ENCODE measurements at places on chromosomes 1 and 21. TPM values are rescaled to one million over a fixed set of nuclear protein-coding genes. Genes with fewer than 3 reads are reported as not detected.

DNA sequence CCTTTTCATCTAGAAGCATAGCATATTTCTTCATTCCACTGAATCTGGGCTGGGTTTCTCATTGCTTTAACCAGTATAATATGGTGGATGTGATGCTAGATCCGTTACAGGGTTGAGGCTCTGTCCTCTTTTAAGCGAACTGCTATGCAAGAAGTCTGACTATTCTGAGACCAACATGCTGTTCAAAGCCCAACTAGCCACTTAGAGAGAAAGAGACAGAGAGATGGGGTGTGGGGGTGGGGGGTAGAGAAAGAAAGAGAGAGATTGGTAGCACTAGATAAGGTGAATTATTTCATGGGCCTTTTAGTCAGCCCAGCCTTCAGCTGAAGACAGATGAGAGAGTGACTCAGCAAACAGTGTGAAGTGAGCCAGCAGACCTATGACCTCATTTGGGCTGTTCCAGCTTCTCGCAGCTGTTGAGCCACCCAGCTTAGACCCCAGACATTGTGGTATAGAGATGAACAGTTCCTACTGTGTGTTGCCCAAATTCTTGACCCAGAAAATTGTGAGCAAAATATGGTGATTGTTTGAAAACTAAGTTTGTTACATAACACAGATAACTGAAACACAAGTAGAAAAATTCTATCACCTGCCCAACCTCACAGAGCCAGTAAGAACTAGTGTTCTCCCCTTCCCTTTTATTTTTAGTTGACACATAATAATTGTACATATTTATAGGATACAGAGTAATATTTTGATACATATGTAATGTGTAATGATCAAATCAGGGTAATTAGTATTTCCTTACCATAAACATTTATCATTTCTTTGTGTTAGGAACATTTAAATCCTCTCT, 40.7 kb upstream of the PRKACB start:
- DNase-seq, result peak; percentile 10

DNA sequence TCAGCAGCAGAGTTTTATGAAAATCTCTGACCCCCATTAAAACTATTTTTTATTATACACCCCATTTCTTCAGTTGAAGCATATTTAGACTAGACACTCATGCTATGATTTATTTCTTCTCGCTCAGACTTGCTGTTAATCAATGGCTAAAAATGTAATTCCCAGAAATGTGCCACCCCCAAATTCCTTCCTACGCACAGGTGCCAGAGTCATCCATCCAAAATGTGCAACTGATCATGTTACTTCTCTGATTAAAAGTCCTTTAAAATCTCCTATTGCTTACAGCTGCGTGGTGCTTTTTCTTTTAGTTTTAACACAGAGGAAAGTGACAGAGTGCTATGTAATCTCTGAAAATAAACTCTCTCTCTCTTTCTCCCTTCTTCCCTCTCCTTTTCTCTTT, 954.4 kb downstream of the NCAM2 start:
- no peak for DNase-seq

DNA sequence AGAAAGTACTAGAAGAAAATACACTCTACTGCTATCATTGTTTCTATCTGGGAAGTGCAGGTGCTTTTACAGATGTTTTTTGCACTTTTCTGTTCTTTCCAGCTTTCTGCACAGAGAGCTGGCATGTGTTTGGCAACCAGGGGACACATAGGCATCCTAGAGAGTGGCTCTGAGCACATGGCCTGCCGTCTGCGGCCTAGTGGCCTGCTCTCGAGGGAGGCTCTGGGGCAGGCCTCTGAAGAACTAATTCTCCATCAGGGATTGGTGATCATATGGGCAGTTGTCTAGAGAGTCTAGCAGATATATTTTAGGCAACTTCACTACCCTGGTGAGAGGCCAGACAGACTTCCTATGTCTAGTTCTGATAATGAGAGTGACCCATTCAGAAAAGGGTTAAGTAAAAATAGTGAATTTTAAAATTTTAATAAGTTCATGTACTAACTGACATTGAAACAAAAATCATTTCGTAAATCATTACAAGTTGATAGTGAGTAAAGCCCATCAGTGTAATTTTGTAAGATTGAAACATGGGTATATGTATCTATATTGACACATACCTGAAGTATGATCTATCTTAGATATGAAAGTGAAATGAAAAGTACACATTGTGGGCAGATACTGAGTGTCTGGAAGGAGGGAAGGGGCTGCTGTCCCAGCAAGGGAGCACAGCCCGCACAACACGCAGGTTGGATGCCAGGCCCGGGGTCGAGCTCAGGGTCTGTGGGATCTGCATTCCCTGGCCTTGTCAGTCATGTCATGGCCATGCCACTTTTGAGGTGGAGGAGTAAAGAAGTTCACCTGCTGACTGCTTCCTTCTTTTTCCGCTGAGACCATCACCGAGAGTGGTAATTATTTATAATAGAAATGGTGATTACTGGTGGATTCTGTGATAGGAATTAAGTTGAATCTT, 79.8 kb downstream of the PCBP3 start:
- DNase-seq, result no peak

DNA sequence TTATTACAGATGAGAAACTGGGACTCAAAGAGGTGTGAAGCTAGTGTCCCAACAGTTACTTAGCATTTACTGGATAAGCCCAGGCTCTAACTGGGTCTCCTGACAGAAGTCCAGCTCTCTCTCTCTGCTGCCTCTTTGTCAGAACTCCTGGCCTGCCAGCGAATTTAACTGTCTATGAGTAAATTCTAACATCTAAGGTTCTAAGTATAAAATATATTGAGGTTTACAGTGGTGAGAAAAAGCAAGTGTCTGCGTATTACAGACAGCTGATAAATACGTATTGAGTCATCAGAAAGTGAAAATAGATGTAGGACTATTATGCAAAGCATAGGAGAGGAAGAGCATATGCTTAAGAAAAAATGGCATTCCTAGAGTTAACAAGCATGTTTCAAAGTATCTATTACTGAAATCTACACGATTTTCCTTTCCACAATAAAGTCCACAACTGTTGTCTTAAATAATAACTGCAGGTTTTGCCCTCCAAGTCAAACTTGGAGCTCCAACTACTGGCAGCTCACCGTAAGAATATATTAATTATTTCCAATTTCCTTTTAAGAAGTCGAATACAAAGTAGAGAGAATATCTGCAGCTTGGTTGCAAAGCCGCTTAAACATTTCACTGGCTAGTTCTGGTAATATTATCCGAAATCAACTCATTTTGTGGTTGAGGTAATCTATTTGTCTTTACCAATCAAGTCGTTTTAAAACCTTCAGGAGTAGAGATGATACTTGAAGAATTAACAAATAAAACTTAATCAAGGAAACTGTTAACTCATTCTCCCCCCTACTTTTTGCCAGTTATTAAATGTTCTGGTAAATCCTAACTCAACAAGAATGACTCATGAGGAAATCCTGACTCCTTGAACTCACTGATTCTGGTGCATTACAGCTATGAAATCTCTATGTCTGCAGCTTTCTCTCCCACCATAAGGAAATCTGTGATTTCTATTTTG, 1.4 kb upstream of the RGS2 start:
- peak; percentile 57 for DNase-seq

- no peak for DNase-seq
Measured at GRCh38 chr1:116313776-116314175, 59.3 kb upstream of the ATP1A1 start.

DNA sequence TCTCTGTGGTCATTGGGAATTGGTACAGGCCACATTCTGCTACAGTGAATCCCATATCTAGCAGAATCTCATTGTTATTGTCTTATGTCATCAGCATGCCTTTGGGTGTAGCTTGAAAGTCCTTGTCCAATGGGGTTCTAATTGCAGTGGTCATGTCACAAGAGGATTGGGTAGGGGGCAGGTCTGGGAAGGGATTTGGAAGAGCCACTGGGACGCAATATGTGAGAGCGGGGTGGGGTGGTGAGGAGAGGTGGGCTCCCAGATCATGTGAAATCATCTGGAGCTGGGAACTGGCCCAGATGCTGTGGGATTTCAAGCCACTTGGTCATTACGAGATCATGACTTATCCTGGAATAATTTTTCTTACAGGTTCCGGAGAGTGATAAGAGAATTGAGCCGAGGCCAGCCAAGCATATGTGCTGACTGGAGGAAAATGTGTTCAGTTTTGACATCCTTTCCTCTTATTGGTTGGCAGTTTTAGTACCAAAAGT, 16.3 kb downstream of the CNIH3 start:
- no peak for DNase-seq

- no peak for DNase-seq
Measured at GRCh38 chr1:178039891-178040290, 54.0 kb upstream of the RASAL2 start.

DNA sequence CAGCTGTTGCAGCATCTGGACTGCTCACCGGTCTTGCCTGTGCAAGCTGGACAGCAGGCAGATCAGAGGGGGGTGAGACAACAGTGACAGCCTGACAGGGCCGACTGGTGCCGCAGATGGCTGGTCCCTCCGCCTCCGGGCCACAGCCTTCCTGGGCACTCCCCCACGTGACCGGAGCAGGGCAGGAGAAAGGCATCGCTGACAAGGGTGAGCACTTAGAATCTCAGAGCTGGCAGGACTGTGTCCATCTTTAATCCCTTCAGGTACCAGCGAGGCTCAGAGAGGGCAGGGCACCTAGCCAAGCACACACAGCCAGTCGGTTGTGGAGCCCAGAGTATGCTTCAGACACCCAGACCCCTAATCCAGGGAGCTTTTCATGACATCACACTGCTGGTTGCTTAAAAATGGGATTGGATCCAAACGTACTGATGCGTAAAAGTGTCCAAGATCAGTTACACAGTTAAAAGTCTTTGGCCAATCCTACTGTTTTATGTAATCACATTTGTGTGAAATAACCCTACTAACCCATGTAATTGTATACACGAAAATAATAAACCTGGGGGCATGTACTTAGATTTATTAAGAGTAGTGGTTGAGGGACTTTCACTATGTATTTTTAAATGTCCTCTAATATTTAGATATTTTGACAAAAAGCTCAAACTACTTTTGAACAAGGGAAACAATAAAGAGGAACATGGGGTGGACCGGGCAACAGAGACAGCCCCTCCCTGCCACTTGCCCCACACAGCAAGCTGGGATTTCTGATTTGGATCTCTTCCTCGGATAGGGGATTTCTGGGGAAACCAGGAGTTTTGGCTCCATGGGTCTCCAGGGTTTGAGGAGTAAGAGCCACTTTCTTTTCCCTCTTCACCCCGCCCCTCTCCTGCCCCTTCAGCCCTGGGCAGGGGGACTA, 758 bp upstream of the CNTN2 start:
- DNase-seq, result no peak

DNA sequence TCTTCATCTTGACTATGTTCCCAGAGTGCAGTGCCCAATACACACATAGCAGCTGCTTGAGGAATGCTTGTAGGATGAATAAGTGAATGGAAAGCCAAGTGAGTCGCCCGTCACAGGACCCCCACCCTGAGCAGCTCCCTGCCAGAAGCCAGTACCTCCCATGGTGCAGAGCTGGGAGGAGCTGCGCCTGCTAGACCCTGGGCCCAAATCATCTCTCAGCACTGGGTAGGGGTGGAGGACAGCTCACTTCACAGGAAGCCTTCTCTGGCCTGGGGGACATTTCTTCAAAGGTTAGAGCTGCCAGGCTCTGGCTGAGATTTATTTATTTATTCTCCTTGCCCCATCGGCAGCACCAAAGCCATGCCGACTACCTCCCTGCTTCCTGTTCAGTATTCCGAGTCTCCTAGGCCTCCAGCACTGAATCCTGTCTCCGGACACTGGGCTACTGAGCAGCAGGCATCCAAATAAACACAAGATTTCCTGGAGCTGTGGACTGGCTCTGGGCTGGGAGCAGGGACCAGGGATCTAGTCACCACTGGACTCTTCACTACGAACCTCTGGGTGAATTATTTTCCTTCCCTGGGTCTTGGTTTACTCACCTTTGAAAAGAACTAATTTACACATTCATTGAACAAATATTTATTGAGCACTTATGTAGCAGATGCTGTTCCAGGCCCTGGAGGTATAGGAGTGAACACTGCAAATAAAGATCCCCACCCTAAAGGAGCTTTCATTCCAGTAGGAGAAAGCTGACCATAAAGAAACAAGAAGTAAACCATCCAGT, 187.7 kb downstream of the TRABD2B start:
- DNase-seq, result no peak

DNA sequence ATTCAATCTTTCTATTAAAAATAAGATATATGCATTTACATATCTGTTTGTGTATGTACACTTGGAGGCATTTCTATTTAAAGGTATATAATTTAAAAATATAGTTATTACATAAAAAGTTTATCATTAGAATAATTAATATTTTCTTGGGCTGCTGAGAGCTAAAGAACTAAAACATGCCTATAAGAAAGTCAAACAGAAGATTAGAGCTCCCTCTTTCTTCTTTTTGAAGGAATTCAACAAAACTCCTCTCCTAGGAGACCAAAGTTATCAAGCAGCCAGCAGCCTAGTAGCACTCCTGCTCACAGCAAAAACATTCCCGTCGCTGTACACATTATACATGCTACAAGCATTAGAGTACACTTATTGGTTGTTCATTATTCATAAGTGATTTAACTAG, 216.4 kb downstream of the VAV3 start:
- DNase-seq, result peak; percentile 2

GRCh38 chr21:44458971-44459711, 3.8 kb downstream of the LRRC3 start:
- no peak for DNase-seq

- no peak for DNase-seq
Measured at GRCh38 chr21:27513825-27514224, 546.9 kb upstream of the ADAMTS5 start.

GRCh38 chr21:38488640-38489270, 9.5 kb downstream of the ERG start:
- peak; percentile 33 for DNase-seq

DNA sequence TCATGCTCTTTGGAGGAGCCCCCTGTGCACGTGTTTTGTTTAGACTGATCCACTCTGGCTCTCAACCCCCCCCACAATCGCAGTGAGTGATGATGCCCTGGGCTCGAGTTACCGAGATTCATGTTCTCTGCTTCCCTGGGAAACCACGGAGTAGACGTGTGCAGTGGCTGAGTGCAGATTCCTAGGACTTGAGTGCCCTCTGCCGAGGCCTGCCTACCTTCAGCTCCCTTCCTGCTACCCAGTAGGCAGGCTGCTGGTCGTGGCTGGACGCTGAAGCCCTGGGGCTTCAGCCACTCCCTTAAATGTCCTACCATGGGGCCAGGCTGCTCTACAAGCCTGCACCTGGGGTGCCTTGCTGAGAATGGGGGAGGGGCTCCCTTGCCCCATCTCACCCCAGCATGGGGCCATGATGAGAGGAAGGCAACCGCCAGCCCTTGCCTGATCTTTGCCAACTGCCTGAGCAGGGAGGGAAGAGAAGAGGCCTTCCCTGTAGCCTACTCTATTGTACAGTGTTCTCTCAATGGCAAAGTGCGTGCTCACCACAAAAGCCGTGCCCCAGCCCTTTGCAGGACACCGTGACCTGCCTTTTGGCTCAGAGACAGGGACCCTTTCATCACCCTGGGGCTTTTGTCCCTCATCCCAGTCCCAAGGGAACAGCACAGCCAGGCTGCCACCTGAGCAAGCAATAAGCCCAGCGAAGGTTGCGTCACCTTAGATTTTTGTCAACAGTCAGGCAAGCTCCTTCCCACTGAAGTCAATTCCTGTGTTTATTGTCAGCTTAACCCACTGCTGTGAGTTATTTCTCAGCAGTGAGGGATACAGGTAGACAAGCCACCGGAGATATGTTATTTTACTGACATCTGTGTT, 4.1 kb upstream of the GRIK3 start:
- no peak for DNase-seq

GRCh38 chr1:168229893-168230292, 4.1 kb downstream of the SFT2D2 start:
- no peak for DNase-seq

Gene NCMAP
- total RNA-seq, result 0.49 TPM

Gene TMEM269
- 0.10 TPM for total RNA-seq

Gene OSBPL9
- 75.8 TPM for total RNA-seq

Gene AADACL4
- 0.79 TPM for total RNA-seq

Gene C1orf167
- 0.69 TPM for total RNA-seq

Gene ADAMTSL4
- 22.1 TPM for total RNA-seq

Gene CCDC27
- not detected for total RNA-seq

Measured in skin of body (tissue), 3 donors.